HCT116 (cell line): ENCODE measurements at places on chromosomes 2 and 18. TPM values are rescaled to one million over a fixed set of nuclear protein-coding genes. Genes with fewer than 3 reads are reported as not detected.

DNA sequence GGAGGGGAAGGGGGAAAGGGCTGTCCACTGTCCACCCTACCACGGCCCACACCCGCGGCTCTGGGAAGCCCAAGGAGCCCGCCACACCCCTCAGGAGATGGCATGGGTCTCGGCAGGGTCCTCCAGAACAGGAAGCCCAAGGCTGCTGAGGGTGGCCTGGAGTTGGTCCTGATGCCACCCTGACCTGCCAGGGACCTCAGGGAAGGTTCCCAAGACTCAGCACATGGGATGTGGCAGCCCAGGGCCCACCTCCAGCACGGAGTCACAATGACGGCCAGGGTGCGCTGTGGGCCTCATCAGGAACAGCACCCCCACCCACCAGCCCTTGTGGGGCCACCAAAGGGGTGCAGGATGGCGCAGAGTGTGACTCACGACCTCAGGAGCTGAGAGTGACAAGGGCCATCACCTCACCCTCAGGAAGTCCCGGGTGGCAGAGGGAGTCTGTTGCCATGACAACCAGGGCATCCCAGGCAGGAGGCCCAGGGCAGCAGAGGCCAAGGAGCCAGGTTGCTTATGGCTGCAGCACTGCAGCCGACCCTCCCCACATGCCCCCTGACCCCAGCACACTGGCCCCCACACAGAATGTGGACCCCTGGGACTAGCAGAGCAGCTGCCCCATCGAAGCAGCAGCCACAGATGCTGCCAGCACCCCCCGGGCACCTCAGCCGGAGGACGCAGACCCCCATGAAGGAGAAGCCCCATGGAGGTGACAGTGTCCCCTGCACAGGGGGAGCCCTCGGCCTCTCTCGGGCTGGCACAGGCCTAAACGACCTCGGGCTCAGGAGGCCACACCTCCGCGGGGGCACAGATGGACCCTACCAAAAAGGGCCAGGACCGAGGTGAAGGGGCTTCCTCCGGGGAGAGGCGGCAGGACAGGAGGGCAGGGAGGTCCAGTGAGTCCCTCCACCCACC, 34.3 kb downstream of the KIF1A start:
- DNase-seq: no peak
- no peak overlapping the region for H3K4me3 ChIP-seq
- no peaks in the 10 kb centered on the region for H3K36me3 ChIP-seq
- no peaks in the 10 kb centered on the region for H3K27me3 ChIP-seq
- H3K4me1 ChIP-seq: no peaks in the 10 kb centered on the region

DNA sequence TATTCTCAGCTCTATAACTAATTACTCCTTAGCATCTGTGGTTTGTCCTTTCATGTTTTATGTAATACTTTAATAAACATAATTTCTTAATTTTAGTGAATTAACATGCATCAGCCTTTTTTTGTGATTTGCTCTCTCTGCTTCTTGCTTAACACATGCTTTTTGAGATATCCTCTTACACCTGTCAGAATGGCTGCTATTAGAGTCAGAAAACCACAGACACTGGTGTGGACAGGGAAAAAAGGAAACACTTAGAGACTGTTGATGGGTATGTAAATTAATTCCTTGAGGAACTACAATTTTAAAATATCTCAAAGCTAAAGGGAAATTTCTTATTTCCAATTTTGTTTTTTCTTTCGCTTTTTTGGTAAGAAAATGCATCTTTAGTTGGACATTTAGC, 549.0 kb downstream of the ZNF804A start:
- no peak overlapping the region for H3K4me3 ChIP-seq
- no peak for DNase-seq
- no peaks in the 10 kb centered on the region for H3K4me1 ChIP-seq
- no peaks in the 10 kb centered on the region for H3K36me3 ChIP-seq

GRCh38 chr2:65320042-65320725, 92.6 kb downstream of the ACTR2 start:
- H3K4me3 ChIP-seq: peak overlapping the region; percentile 49
- peak; percentile 64 for DNase-seq
- H3K36me3 ChIP-seq: 0 out of 2 replicates have a peak, but pooled peaks cover 4% of the 10 kb centered on the region
- H3K27ac ChIP-seq: peak overlapping the region; percentile 56; the same call in 1 of the 2 replicates
- no peaks in the 10 kb centered on the region for H3K27me3 ChIP-seq

GRCh38 chr18:39205565-39206195, 1640.1 kb upstream of the CELF4 start:
- no peaks in the 10 kb centered on the region for H3K27me3 ChIP-seq
- no peak overlapping the region for H3K27ac ChIP-seq
- H3K4me1 ChIP-seq: no peaks in the 10 kb centered on the region
- DNase-seq: no peak
- no peaks in the 10 kb centered on the region for H3K36me3 ChIP-seq

DNA sequence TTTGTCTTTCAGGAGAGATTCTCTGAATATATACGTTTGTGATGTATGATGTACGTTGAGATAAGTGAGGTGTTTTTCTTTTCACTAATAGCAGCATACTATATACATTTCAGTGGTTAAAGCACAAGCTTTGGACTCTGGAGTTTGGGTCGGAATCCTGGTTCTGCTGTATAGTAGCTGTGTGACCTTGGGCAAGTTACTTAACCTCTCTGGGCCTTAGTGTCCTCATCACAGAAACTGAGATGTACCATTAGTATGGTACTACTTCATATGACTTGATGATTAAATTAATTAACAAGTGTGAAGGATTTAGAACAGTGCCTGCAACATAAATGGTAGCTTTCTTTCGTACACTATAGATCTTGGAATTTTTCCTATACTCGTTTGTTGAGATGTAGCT, 258.7 kb downstream of the CDCA7 start:
- H3K36me3 ChIP-seq: no peaks in the 10 kb centered on the region
- no peak overlapping the region for H3K4me3 ChIP-seq
- H3K4me1 ChIP-seq: no peaks in the 10 kb centered on the region
- H3K27ac ChIP-seq: no peak overlapping the region

- no peaks in the 10 kb centered on the region for H3K4me1 ChIP-seq
- H3K27ac ChIP-seq: no peak overlapping the region
- H3K4me3 ChIP-seq: no peak overlapping the region
- no peak for DNase-seq
Observed at GRCh38 chr18:13067124-13067523, 76.0 kb downstream of the CEP192 start.

DNA sequence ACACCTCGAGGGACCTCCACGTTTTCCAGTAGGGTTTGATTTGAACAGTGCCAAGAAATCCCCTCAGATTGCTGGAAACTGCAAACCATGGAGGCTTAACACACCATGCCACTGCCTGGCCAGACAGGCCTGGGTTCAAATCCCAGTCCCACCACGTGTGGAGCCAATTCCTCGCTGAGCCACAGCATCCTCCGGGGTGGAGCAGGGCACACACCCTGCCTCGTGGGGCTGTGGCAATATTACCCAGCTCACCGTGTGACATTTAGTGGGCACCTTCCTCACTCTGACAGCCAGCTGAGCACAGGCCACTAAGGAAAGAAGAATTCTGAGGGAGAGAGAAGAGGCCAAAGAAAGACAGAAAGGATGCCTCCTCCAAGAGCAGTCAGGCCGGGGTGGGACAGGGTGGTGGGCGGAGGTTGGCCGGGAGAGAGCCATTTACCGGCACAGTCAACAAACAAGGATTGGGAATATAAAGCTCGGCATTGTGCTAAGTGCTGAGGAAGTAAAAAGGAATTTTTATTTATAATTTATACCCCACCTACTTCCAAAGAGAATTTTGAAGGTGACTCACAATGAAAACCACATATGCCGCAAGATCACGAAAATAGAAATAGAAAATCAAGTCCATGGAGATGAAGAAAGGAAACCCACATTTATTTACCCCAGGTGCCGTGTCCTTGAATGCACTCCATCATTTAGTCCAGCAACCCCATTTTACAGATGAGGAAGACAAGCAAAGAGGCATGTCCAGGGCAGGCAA, 111.5 kb downstream of the MCFD2 start:
- H3K36me3 ChIP-seq: no peaks in the 10 kb centered on the region
- no peaks in the 10 kb centered on the region for H3K27me3 ChIP-seq
- peaks cover 44% of the 10 kb centered on the region for H3K4me1 ChIP-seq
- DNase-seq: peak; percentile 68

GRCh38 chr2:177143444-177143843, 69.2 kb upstream of the HNRNPA3 start:
- H3K27ac ChIP-seq: no peak overlapping the region
- no peaks in the 10 kb centered on the region for H3K4me1 ChIP-seq
- no peak for DNase-seq
- no peaks in the 10 kb centered on the region for H3K36me3 ChIP-seq

DNA sequence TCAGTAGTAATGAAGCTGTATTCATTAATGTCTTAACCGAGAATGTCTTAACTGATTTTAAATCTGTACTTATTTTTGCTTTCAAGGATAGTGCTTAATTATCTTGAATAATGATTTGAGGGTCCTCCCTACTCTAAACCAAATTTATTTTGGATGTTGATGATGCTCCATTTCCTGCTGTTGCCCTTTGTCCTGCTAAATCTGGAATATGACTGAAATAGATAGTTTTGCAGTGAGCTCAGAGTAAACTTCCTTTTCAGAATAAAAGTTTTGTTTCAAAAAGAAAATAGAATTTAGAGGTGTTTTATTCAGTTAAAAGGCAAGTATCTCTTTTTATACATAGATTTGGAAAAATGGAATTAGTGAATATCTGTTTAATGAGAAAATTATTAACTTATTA, 8.1 kb downstream of the NBEAL1 start:
- H3K4me3 ChIP-seq: no peak overlapping the region
- no peaks in the 10 kb centered on the region for H3K36me3 ChIP-seq
- no peaks in the 10 kb centered on the region for H3K4me1 ChIP-seq
- H3K27ac ChIP-seq: no peak overlapping the region

GRCh38 chr2:180823546-180824141, 156.8 kb upstream of the UBE2E3 start:
- no peaks in the 10 kb centered on the region for H3K27me3 ChIP-seq
- no peaks in the 10 kb centered on the region for H3K36me3 ChIP-seq
- H3K4me1 ChIP-seq: no peaks in the 10 kb centered on the region
- DNase-seq: no peak
- no peak overlapping the region for H3K27ac ChIP-seq

ARMC9 gene
- 16.4 TPM for total RNA-seq

SPDYA gene
- 1.2 TPM for total RNA-seq

ANKRD23 gene
- total RNA-seq: 1.4 TPM

STEAP3 gene
- 32.3 TPM for total RNA-seq

ZNF892 gene
- 0.27 TPM for total RNA-seq

SOWAHC gene
- total RNA-seq: 16.6 TPM

MC5R gene
- total RNA-seq: not detected

ANO7 gene
- total RNA-seq: 0.84 TPM
